NCI-H1417 (cell line): ENCODE measurements at places on chromosomes 5 and 9.

- no peak for DNase-seq
These were observed 86.0 kb downstream of the FBXL7 start for GRCh38 chr5:15585841-15586591.

DNA sequence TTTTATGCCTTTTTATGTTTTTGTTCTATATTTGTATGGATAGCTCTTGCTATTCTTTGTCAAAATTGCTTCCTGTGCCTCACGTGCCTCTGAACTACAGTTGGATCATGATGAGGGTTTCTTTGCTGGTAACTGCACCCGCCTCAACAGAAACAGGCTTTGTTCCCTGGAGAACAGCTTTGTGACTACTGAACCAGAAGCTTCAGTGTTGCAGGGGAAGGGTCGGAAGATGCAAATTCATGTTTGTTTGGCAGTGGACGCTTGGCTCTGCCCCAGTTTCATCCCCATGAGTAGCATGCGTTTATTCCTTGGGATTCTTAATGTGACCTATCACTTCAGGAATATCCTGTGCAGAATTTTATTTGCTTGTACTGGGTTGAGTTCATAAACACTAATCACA is 959.1 kb upstream of the WWC1 start:
- DNase-seq: no peak

GRCh38 chr5:133867341-133867740 is 101.1 kb downstream of the C5orf15 start:
- no peak for DNase-seq

DNA sequence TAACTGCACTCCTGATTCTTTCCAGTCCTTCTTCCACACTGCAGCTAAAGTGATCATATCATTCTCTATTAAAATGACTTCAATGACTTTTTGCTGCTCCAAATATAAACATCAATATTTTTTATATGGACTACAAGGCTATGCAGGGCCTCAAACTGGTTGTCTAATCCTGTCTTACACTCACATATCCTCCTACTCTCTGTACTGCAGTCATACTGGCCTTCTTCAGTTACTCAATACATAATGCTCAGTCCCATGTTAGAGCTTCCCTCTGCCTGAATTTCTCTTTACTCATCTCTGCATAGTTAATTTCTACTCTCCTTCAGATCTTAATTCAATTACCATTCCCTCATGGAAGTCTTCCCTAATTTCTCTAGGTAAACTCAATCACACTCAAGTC is 3.4 kb downstream of the MEIKIN start:
- DNase-seq: no peak

DNA sequence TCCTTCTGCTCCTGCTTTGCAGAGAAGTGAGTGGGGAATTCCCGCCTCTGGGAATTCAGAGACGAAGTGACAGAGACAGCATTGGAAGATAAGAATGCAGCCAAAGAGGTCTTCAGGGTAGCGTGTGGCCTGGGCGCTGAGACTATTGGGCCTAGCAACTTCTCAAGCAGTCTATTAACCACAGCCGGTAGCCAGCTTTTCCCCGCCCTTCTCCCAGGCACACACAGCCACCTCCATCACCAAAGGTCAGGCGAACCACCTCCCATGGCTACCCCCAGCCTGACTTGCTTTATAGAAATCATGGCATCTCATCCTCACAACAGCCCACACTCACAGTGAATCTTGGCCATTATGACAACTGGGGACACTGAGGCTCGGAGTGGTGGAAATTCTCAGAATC is 124.2 kb downstream of the KCNIP1 start:
- DNase-seq: no peak

GRCh38 chr5:157478726-157479125 is 18.7 kb downstream of the NIPAL4 start:
- no peak for DNase-seq

DNA sequence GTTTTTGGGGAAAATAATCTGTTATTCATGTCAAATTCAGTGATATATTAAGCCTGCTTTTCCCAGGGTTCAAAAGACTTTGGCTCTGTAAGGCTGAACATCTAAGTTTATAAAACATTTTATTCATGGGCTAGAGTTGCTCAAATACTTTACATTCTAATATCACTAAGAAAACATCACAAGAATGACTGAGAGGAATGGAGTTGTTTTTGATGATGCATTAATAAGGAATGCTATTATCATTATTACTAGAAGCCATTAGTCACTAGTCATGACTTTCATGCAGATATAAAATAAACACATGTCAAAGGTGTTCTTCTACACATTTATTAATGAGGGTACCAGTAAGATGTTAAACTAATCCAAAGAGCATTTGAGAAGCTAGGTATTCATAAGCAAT is 185.5 kb upstream of the KCNN2 start:
- no peak for DNase-seq

DNA sequence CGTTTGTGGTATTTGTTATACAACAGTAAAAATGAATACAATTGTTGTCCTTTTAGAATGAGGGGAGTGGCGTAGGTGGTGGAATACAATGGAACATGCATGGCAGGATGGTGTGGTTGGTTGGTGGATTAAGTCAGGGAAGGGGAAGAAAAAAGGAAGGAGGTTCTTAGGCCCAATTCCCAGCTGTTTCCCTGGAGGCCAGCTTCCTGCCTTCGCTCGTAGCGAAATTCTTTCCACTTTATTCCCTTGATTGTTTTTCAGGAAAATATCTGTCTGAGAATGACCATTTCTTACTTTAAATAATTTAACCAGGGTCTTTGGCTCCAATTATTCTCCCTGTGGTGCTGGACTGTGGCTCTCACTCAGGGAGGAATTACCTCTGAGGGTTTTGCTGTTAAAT is 24.1 kb upstream of the DMAC1 start:
- no peak for DNase-seq

- peak; percentile 56 for DNase-seq
These were observed 143.2 kb downstream of the RMI1 start for GRCh38 chr9:84123648-84124406.

GRCh38 chr9:91117474-91117891 is 244.2 kb downstream of the AUH start:
- no peak for DNase-seq

DNA sequence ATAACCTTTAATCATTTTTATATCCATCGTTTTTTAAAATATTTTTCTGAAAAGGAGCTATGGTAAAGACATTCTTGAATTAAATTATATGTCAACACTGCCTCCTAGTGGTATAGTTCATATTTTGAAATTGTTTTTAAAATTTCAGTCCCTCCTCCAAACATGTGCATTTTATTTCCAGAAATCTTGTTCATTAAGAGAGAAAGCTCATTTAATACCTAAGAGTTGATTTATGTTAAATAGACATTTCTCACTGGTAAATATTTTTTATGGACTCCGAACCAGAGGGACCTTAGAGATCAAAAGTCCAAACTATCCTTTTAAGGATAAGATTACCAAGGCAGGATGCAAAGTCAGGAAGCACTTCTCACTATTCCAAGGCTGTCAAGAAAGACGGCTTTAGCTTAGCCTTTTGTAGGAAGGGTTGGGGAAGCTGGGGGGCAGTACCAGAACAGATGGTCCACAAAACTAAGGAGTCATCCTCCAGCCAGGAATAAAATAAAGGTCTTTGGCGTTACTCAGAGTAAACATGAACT is 21.6 kb downstream of the BHMT start:
- peak; percentile 61 for DNase-seq

- DNase-seq: no peak
These were observed 674 bp upstream of the TNFSF15 start for GRCh38 chr9:114806526-114806900.
